ENCODE measurements at places on chromosomes 13 and 19. TPM values are rescaled to one million over a fixed set of nuclear protein-coding genes. Genes with fewer than 3 reads are reported as not detected.

ANGPTL4 gene
- total RNA-seq, result not detected

HAUS5 gene
- total RNA-seq, result 39.3 TPM

ZNF665 gene
- 5.0 TPM for total RNA-seq

ZNF540 gene
- 2.3 TPM for total RNA-seq

ZNF296 gene
- 8.5 TPM for total RNA-seq

ARHGAP33 gene
- 9.2 TPM for total RNA-seq

MRPS31 gene
- total RNA-seq, result 38.6 TPM

CPT1C gene
- 0.84 TPM for total RNA-seq

ZNF420 gene
- total RNA-seq, result 19.2 TPM

ERVV-1 gene
- total RNA-seq, result not detected

CD320 gene
- 97.6 TPM for total RNA-seq

ZNF497 gene
- 1.7 TPM for total RNA-seq

NBEA gene
- total RNA-seq, result 0.20 TPM

GRCh38 chr13:83153848-83154247 lies 728.4 kb downstream of the SLITRK1 start:
- H3K4me3 ChIP-seq, result no peak overlapping the region
- no peaks in the 10 kb centered on the region for H3K36me3 ChIP-seq
- no peak for DNase-seq
- H3K27me3 ChIP-seq, result no peaks in the 10 kb centered on the region
- H3K27ac ChIP-seq, result no peak overlapping the region
- no peaks in the 10 kb centered on the region for H3K4me1 ChIP-seq

- H3K27ac ChIP-seq, result no peak overlapping the region
- H3K4me1 ChIP-seq, result no peaks in the 10 kb centered on the region
- no peak overlapping the region for H3K4me3 ChIP-seq
- no peak for DNase-seq
Observed at GRCh38 chr13:112733112-112733511, 43.3 kb downstream of the ATP11A start.

GRCh38 chr19:12800923-12801465 lies 606 bp downstream of the PRDX2 start:
- H3K4me1 ChIP-seq, result peaks cover 29% of the 10 kb centered on the region
- peak overlapping the region; percentile 95 for H3K4me3 ChIP-seq
- no peaks in the 10 kb centered on the region for H3K27me3 ChIP-seq

DNA sequence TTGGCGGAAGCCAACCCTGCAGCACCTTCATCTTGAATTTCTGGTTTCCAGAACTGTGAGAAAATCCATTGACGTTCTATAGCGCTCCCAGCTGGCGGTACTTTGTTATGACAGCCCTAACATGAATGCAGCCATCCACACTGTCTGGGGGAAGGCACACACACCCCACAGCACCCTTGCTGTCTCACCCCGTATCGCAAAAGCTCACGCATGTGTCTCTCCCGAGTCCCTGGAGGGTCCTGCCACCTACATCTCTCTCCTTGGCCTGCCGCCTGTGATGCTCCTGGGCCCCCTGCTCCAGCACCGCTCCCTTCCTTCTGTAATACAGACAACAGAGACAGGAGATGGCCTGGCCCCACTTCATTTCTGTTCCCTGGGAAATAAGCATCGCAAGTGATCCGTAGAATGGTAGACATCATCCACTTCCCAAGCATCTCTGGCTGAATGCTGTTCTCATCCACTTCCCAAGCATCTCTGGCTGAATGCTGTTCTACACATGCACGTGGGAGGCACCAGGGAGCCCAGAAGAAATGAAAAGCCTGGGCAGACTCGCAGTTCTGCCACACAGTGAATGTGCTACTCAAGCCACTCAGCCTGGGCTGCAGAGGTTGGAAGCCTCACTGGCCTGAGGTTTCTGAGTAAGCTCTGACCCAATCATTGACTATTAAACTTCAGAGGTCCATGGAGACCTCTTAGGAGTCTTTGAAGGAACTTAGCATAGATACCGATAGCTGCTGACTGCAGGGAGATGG lies 29.6 kb downstream of the EPN1 start:
- no peak for DNase-seq
- H3K27ac ChIP-seq, result no peak overlapping the region
- H3K27me3 ChIP-seq, result no peaks in the 10 kb centered on the region
- no peaks in the 10 kb centered on the region for H3K36me3 ChIP-seq

DNA sequence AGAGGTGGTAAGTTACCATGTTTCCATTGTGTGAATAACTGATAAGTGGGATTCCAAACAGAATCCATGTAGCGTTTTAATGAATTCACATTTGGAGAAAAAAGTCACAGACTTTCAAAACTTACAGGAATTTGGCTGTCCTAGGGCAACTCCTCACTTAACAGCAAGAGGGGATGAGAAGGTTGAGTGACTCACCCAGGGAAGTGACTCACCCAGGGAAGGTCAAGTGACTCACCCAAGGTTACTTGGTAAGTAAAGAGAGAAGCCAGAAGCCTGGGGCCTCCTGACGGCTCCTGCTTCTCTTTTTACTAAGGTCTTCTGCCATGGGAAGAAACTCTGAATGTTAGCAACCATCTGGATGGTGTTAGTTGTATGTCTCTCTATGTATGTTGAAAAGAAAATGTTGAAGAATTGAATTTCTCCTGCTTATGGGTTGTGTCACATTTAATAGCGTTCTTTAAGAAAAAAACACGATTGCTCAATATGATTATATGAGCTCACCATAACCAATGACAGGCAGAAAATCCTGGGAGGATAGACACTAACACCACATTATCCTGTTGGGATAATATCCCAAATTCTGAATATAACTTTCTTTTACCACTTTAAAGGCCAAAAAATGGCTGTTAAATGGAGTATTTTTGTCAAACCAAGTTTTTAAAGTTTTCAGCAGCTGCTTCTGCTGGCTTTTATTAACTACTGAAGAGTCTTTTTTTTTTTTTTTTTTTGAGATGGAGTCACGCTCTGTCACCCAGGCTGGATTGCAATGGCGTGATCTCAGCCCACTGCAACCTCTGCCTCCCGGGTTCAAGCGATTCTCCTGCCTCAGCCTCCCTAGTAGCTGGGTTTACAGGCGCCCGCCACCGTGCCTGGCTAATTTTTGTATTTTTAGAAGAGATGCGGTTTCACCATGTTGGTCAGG lies 195.6 kb downstream of the GGACT start:
- no peak for DNase-seq
- H3K27me3 ChIP-seq, result no peaks in the 10 kb centered on the region
- H3K4me1 ChIP-seq, result no peaks in the 10 kb centered on the region
- no peak overlapping the region for H3K4me3 ChIP-seq

DNA sequence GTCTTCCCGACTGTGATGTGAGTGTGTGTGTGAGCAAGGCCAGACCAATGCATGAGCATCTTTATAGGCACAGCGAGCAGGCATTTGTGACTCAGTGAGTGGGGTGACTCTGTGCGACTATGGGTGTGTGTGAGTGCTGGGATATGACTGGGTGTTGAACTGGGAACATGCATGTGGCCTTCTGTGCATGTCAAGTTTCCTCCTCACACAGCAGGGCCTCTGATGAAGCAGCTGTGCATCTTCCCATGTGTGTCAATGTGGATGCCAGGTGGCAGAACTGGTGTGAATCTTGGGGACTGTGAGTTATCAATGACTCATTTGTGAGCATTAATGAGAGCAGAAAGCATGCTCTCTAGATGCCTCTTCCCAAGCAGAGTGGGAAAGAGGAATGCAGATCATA lies 12.1 kb upstream of the LGALS14 start:
- DNase-seq, result no peak
- H3K27me3 ChIP-seq, result peaks cover 7% of the 10 kb centered on the region
- H3K4me3 ChIP-seq, result no peak overlapping the region
- no peaks in the 10 kb centered on the region for H3K4me1 ChIP-seq

DNA sequence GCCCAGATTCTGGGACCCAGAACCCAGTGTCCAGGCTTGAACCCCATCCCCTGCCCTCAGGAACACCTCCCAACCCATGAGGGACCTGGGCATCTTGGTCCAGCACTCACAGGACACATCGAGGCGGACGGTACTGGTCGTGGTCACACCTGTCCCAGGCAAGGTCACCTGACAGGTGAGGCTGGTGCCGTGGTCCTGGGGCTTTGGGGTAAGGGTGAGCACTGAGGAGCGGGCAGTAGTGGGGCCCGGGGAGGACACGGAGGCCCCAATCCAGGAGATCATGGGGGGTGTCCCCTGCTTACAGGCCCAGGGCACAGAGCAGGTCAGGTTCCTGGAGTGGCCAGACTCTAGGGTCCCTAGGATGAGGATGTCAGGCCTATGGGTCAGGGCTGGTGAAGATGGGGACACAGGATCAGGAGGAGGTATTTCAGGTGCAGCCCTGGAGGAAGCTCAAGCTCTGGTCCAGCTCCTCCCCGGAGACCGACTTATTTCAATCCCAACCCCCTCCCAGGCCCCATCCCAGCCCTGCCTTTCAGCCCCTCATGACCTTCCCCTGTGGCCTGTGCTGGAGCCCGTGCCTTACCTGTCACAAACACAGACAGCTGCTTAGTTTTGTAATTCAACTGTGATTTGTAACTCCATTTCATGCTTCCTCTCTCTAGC lies 772 bp downstream of the SIGLEC8 start:
- no peaks in the 10 kb centered on the region for H3K36me3 ChIP-seq
- no peak overlapping the region for H3K27ac ChIP-seq
- no peak overlapping the region for H3K4me3 ChIP-seq
- no peaks in the 10 kb centered on the region for H3K4me1 ChIP-seq
- H3K27me3 ChIP-seq, result no peaks in the 10 kb centered on the region

GRCh38 chr13:21850013-21851006 lies 179.4 kb downstream of the FGF9 start:
- no peak overlapping the region for H3K4me3 ChIP-seq
- no peak for DNase-seq
- no peaks in the 10 kb centered on the region for H3K27me3 ChIP-seq
- no peaks in the 10 kb centered on the region for H3K36me3 ChIP-seq
- H3K4me1 ChIP-seq, result no peaks in the 10 kb centered on the region
- no peak overlapping the region for H3K27ac ChIP-seq

DNA sequence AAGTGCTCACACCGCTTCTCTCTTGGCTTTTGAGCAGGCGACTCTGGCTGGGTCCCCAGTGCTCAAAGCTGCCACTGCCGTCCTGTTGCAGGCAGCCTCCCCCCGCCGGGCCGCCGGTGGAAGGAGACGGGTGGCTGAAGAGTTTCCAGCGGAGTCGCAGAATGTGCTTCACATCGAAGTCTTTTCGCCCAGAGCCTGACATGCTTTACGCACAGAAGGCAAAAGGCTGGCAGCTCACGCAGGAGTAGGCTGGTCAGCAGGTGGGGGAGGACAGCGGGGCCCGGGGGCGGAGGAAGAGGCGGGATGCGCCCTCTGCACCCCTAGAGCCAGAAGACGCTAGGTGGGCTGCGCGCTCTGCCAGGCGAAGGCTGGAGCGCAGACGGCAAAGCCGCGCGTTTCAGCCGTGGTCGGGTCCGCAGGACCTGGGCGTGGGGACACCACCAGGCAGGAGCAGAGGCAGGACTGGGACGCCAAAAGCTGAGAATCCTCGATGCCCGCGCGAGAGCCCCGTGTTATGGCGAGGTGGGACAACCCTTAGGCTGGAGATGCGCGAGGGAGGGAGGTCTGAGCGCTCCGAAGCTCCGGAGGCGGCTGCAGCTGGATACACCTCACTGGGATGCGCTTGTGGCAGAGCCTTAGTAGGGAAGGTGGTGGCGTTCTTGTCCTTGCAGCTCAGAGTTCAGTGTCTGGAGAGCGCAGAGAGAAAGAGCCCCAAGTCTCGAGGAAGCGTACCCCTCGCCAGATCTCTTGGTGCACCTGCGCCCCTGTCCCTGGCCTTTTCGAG lies at the start of gene ATXN8OS:
TSS of gene ATXN8OS (plus strand) at position 329 of the 784 bp plus-strand sequence.
- H3K4me3 ChIP-seq, result no peak within 1 kb of the TSS
- H3K4me1 ChIP-seq, result no peaks in the 10 kb centered on the region
- H3K27me3 ChIP-seq, result no peaks in the 10 kb centered on the region

DNA sequence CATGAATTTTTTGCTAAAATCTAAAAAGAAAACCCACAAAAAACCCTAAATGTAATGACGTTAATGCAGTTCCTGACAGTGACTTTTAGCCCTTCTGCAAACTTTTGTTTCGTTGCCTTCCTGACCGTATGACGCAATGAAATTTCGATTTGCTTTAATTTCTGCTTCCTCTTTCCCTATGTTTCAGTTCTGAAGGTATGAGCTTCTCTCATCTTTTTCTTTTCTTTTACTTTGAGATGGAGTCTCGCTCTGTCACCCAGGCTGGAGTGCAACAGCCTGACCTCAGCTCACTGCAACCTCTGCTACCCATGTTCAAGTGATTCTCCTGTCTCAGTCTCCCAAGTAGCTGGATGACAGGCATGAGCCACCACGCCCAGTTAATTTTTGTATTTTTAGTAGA lies 6.1 kb upstream of the LILRA5 start:
- H3K4me1 ChIP-seq, result no peaks in the 10 kb centered on the region
- H3K36me3 ChIP-seq, result no peaks in the 10 kb centered on the region
- no peak overlapping the region for H3K4me3 ChIP-seq
- no peak for DNase-seq
- no peaks in the 10 kb centered on the region for H3K27me3 ChIP-seq
- H3K27ac ChIP-seq, result no peak overlapping the region

All from CD8-positive, alpha-beta memory T cell (primary cell).